Ascending aorta (tissue), 2 donors: ENCODE measurements at places on chromosomes 7 and 10.

- no peak for DNase-seq
Observed at GRCh38 chr7:33472348-33473025, 343.1 kb downstream of the BBS9 start.

GRCh38 chr10:71608819-71609768 is 110.5 kb downstream of the C10orf105 start:
- DNase-seq: no peak

GRCh38 chr10:43980313-43980712 is 331.6 kb upstream of the ZNF32 start:
- no peak for DNase-seq

DNA sequence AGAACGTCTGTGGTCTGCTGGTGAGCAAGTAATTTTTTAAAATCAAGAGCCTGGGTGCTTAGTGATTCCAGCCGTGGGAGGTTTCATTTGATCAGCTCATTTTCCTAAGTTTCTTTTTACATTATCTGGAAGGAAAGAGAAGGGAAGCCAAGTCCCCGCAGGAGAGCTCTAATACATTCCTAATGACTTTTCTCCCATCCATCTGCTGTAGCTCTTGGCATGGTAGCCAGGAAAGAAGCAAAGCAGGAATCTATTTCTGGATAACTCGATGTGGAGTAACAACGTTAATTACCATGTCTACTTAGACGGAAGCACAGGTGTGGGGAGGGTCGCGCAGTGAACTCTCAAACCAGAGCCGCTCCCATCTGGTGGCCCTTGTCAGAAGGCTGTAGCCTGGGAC is 121.9 kb downstream of the PAXIP1 start:
- DNase-seq: no peak

DNA sequence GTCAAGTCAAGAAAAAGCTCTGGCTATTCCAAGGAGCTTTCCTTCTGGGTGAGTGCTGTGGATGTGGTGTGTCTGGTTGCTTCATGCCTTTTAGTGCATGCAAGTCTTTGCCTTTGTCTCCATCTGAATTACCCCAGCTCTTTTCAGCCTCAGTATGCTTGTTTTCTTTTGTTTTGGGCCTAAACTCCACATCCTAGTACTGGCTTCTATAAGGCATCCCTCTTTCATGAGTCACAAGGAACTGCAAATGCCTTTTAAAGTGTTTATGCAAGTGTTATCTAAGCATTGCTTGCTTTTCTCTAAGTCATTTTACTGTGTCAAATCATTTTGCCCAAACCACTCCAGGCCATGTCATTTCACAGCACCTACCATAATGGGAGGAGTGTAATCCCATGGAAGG is 132.1 kb downstream of the PLCE1 start:
- no peak for DNase-seq

DNA sequence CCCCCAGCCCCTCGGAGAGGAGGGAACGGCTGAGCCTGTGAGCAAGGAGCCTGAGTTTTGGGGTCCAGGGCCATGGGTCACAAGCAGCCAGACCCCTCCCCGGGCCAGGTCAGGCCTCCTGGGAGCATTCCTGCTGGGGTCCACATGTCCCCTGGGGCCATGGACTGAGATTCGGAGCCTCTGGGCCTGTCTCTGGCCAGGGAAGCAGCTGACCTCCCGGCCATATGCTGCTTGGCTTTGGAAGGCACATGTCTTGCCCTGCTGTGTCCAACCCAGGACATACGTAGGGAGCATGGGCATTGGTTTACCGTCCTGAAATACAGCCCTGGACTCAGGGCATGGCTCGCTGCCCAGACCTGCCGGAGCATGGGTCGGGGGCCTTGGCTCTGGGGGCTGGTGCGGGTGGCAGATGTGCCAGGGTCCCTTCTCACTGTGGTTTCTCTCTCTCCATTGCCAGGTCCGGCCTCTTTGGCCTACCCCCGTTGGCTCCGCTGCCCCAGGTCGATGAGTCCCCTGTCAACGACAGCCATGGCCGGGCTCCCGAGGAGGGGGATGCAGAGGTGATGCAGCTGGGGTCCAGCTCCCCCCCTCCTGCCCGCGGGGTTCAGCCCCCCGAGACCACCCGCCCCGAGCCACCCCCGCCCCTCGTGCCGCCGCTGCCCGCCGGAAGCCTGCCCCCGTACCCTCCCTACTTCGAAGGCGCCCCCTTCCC is 7.3 kb downstream of the PWWP2B start:
- DNase-seq: no peak

DNA sequence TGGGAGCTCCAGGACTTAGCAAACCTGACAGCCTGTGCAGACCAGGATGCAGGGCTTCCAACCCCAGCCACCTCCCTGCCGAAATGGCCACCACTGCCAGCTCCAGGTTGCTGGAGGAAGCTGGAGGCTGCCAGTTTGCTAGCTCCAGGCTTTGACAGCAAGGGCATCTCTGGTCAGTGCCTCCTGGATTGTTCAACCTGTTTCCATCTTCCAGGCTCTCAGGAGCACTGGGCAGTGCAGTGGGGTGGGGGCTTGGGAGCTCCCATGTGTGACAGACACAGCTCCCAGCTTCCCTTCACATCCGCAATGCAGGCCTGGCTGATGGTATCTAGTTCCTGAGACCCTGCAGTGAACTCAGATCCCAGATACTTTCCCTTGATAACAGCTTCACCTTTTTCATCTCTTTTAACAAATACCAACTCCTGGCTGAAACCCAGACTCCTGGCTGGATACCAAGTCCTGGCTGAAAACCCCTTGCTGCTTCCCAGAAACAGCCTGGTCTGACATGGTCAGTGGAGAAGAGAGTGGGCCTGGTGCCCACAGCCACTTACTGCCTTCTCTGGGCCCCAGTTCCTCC is 20.8 kb upstream of the RET start:
- no peak for DNase-seq

DNA sequence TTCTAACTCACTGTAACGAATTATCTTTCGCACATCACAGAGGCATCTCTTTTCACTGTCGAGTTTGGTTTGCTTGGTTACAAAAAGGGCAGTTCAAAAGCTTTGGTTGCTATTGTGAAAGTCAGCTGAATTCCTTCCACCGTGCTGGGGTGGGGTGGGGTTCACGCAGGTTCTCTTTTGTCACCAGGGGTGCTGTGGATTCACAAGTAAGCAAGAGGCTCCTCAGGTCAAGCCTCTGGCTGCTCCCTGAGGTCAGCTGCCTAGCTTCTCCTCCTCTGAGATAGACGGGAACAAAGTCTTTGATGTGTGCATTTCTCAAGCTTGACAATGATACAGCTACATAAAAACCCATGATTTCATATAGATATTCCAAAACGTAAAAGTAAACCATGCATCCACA is 47.7 kb downstream of the EGFR start:
- DNase-seq: no peak

GRCh38 chr10:86651021-86651471 is 3.3 kb upstream of the OPN4 start:
- no peak for DNase-seq

- no peak for DNase-seq
Observed at GRCh38 chr10:9211228-9211627, 1156.7 kb downstream of the GATA3 start.

- DNase-seq: no peak
Observed at GRCh38 chr10:125062914-125063230, 97.5 kb downstream of the CTBP2 start.

GRCh38 chr7:124201768-124202349 is 169.0 kb upstream of the TMEM229A start:
- no peak for DNase-seq

GRCh38 chr10:123549761-123550454 is 116.2 kb upstream of the GPR26 start:
- no peak for DNase-seq

DNA sequence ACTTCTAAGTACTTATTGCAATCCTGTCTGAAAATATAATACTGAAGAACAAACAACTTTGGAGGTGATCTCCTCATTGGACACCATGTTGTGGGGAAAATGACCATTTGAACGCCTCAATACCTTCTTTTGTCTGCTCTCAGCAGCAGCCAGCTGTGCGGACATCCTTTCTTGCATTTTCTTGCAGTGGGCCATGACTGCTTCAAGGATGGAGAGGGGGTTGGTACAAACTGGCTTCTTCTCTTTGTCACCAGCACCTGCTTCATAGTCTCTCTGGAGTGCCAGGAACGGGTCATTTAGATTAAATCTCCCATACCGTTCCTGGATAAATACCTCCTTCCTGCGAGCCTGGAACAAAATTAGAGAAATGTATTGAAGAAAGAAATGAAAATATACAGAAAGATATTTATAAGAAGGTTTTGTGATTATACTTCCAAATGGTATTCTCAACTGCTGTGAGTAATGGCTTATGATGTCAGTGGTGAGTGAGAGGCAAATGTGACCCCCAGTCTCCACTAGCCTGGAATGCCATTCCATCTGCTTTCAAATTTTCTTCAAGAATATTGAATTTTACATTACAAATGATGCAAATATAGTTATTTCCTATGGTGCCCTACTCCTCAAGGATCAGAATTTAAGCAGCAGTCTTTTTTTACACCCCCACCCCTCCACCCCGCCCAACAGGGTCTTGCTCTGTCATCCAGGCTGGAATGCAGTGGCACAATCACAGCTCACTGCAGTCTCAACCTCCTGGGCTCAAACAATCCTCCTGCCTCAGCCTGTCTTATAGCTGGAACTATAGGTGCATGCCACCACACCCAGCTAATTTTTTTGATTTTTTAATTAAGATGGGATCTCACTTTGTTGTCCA is 62.4 kb downstream of the CTTNBP2 start:
- DNase-seq: no peak

DNA sequence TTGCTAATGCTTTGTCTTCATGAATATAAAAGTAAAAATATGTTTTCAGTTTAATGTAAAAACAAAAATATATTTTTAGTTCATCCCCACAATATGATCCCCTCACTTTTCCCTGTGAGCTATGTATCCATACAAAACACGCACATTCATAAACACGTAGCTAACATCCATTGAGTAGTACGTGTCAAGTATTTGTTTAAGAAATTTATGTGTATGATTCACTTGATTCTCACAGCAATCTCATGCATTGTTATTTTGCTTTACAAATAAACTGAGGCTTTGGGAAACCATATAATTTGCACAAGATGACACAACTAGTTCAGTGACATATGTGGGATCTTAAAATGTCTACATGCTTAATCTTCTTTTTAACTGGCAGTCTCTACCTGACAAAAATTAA is 329.6 kb upstream of the SEMA3C start:
- DNase-seq: no peak

DNA sequence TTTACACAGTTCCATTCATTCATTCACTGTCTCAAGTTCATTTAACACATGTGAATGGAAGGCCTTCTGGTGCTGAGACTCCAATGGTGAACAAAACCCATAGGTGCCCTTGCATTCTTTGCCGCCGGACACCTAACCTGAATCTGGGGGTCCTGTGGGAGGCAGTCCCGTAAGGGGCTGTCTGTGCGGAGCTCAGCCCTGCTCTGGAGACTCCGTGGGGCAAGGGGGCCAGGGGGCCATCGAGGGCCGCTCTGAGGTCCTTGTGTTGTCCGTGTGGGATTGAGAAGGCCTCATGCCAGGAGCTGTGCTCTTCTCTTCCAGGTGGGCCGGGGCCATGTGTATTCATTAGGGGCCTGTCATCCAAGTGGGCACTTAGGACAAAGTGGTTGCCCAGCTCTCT is 15.3 kb downstream of the PTPRE start:
- DNase-seq: no peak

- DNase-seq: no peak
Observed at GRCh38 chr7:158133515-158134271, 453.9 kb downstream of the PTPRN2 start.

DNA sequence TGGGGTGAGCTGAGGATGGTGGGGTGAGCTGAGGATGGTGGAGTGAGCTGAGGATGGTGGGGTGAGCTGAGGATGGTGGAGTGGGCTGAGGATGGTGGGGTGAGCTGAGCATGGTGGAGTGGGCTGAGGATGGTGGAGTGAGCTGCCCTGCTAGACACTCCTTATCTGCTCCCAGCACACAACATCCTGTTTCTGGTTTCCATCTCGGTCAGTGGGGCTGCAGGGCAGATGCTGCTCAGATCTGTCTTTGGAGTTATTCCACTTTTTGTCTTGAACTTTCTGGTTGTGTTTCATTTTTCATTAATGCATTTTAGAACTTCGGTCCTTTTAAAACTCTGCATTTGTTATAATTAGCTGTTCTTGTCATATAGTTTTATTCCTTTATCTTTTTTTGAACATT is 67.9 kb upstream of the ANTXRL start:
- no peak for DNase-seq

- DNase-seq: peak; percentile 33
Observed at GRCh38 chr7:157551325-157552070, 214.7 kb downstream of the DNAJB6 start.

DNA sequence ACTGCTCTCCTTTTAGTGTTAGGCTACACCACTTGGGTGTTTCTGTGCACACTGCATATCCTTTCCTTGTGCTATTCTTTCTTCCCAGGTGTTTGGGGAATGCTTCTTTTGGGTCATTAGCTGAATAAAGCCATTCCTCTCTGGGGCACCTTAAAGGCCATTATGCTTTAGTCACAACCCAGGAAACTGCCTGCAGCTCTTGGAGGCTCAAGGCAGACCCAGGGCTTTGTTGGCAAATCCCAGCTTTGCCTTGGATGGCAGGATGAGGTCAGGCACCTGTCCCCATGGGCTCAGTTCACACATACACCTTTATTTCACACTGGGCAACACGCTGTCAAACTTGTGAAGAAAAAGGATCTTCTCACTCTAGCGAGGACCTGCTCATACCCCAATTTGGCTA is 460.6 kb downstream of the CCSER2 start:
- DNase-seq: no peak

DNA sequence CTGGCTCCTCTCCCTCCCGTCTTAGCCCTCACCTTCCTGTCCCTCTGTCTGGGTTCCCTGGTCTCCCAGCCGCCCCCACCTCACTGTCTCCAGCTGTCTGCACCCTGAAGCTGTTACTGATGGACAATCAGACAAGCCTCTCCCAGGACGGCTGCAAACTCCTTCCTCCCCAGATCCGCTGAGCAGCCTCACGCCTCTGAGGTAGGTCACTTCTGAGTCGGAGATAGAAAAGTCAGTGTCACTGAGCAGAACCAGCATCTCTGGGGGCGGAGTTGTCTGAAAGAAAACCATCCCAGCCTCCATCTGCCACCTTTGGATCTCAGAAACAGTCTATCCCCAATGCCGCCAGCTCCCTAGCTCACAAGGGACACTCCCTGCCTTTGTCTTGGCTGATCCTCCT is 27.4 kb downstream of the FAM241B start:
- DNase-seq: no peak

DNA sequence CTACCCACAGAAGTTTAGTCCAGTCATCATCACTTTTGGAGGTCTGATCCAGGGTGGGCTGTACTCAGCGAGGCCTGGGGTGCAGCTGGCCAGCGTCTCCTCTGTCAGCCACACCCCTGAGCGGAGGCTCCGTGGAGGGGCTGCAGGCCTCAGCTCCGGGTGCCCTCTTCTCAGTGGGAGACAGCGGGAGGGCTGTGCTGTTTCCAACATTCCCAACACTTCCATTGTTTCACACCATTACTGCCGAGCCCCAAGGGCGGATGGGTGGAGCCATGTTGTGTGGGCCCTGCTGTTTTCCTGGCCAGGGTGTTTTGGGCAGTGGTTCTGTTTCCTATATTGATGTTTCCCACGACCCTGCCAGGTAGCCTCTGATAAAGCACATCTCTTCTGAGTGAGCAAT is 95.0 kb downstream of the MKI67 start:
- no peak for DNase-seq

- DNase-seq: no peak
Observed at GRCh38 chr7:110759069-110759468, 331.9 kb upstream of the LRRN3 start.
